ENCODE measurements at places on chromosomes 2 and 18. TPM values are rescaled to one million over a fixed set of nuclear protein-coding genes. Genes with fewer than 3 reads are reported as not detected.

DNA sequence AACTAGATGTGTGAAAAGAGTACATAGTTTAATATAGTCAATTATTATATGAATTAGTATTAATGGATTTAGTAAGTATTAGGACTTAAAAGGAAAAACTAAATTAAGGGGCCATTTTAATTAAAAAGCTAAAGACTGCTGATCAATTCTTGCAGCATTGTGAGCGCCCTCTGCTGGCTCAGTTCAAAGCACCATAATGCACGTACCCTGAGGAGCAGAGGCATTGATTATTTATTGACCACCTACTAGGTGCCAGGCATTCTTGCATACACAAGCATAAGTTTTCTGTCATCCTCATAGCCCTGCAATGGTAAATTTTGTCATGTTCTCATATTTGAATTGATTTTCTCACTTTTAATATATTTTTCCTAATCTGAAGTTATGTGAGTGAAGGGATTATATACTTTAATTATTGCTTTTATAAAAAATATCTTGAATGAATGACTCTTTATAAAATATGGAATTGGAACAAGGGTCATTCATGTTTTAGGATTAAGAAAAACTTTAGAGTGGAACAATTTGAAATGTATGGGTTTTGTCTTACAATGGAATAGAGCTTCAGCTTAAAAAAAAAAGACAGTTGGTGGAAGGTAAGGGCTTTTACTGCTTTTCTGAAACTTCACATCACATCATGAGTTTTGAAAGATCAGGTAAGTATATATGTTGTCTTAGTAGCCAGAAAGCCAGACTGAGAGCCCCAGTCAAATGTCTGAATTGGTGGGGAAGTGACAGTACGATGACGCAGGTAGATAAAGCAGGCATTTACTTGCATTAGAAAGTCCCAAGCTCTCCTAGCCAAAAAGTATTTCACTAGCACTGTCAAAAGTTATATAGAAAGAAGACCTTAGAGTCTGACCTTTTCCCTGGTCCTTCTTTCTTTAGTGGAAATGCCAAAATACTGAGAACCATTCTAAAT is 9.7 kb downstream of the ITGA4 start:
- peak; percentile 38 for ATAC-seq

- no peak for ATAC-seq
Observed at GRCh38 chr18:49645196-49645595, 83.3 kb downstream of the LIPG start.

- no peak for ATAC-seq
Observed at GRCh38 chr2:238939074-238939473, 91.2 kb downstream of the TWIST2 start.

DNA sequence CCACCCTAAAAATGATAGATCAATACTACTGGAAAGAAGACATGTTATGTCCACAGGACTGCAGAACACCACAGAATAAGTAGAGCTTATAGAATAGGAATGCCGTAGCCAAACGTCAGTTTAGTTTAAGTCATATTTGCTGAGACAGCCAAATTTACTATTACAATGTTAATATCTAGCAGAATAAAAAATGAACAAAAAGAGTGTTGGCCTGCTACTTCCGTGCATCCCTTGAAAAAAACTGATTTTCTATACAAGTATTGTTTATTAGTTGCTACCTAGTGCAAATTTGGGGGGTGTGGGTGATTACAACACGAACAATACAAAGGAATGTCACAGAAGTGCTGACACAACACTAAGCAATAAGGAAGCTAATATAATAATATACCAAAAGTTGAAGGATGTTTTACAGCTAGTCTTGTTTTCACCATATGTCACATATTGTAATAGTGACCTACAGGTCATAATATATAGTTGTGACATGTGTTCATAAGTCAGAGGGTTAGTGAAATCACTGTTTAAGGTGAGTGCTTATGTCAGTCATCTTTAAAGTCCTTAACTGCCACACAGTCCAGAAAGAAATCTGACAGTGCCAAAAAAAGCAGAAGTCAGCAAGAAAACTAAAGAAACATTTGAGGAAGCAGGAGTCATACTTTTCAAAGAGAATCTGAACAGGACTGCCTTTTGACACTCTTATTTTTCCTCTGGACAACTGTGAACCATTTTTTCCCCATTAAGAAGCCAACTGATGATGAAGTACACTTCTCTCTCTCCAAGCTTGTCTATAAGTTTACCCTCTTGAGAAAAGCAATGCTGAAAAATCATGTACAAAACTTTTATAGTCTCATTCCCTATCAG is 376.4 kb downstream of the ZEB2 start:
- no peak for ATAC-seq

- no peak for ATAC-seq
Observed at GRCh38 chr2:109300582-109300981, 171.6 kb downstream of the SH3RF3 start.

GRCh38 chr2:229268626-229269025 is 2.5 kb downstream of the PID1 start:
- no peak for ATAC-seq

DNA sequence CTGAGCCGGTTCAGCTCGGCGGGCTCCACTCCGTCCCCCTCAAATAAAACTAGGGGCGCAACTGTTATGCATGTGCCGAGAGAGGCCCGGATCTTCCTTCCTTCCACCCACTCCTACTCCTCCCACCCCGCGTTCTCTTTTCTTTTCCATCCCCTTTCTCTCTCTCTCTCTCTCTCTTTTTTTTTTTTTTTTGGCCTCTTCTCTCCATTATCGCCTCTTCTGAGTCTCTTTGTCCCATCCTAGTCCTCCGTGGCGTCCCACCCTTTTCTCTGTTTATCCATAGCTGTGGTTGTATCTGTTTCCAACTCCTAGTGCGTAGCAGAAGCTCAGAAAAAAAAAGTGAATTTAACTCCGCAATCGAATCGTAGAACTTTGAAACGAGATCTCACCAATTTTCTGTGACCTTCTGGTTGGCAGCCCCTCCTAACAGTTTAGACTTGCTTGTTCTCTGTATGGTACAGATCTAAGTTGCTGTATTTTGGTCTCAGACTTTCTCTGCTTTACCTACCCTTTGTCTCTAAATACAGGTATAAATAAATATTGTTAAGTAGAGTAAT is 3.6 kb downstream of the RAX start:
- ATAC-seq, result no peak

DNA sequence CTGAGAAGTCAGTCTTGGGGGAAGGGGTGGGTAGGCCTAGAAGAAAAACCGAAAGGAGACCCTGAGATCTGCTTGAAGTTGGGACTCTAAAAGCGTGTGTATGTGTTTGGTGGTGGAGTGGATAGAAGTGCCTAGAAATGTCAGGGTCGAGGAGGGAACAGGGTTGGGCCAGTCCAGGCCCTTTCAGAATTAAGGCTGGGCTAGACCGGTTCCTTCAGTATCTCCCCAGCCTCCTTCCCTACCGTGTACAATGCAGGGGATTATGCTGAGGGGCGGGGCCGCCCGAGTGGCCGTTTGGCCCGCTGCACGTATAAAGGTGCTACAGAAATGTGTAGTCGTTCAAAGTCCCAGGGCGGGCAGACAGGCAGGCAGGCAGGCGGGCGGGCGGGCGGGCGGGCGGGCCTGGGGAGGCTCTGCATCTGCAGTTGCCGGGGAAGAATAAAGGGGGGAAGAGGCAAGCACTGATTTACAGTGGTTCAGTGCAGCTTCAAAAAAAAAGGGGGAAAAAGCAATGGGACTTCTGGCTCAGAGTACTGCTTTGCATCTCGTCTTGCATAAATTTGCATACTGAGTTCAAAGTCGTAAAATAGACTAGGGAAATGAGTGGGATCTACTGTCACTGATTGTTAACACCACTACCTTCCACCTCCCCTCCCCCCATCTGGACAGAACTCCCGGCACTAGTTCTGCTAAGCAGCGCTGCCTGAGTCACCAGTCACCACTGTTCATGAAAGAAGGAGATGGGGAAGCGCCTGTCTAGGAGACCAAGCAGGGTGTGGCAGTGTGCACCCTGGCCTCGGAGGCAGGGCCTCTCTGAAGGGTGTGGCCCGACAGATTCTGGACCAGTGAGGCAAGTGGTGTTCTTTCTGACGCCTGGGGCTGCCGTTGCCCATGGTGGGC is 3.6 kb downstream of the IGFBP2 start:
- peak; percentile 95 for ATAC-seq

DNA sequence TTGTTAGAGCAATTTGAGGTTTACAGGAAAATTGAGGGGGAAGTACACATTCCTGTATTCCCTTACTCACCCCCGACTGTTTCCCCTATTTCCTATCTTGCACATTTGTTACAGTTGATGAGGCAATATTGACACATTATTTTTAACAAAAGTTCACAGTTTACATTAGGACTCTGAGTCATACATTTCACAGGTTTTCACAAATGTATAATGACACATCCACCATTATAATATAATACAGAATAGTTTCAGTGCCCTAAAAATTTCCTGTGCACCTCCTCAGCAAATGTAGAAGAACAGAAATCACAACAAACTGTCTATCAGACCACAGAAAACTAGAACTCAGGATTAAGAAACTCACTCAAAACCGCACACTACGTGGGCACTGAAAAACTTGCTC is 160.6 kb upstream of the RMP24 start:
- ATAC-seq, result peak; percentile 80

GRCh38 chr2:214830794-214831346 is 21.4 kb upstream of the BARD1 start:
- no peak for ATAC-seq

GRCh38 chr2:177093371-177093770 is 119.2 kb upstream of the HNRNPA3 start:
- ATAC-seq, result no peak

DNA sequence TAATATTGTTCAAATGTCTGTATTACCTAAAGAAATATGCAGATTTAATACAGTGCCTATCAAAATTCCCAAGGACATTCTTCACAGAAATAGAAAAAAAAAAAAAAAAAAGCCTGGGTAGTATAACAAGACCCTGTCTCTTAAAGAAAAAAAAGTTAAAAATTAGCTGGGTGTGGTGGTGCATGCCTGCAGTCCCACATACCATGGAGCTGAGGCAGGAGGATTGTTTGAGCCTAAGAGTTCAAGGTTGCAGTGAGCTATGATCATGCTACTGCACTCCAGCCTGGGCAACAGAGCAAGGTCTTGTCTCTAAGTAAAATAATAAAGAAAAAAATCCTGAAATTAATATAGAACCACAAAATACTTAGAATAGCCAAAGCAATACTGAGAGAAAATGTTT is 51.9 kb downstream of the SLC16A14 start:
- no peak for ATAC-seq

GRCh38 chr2:135890149-135890548 is 13.9 kb upstream of the MCM6 start:
- no peak for ATAC-seq

DNA sequence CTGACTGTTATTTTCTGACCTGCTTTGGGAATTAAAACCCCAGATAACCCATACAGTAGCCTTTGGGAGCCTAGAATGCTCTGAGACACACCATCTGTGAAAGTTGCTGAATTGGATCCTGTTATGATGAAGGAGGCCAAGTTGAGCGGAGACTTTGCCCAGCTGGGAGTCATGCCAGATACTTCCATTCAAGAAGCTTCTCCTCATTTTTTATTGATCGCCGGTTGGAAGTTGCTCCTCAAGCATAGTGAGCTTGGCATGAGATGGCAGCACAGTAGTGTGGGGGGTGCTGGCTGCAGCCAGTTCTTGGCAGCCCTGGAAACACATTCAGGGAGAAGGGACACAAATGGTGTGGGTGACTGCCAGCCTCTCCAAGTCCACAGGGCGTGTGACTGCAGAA is 270.7 kb upstream of the NRP2 start:
- ATAC-seq, result no peak

DNA sequence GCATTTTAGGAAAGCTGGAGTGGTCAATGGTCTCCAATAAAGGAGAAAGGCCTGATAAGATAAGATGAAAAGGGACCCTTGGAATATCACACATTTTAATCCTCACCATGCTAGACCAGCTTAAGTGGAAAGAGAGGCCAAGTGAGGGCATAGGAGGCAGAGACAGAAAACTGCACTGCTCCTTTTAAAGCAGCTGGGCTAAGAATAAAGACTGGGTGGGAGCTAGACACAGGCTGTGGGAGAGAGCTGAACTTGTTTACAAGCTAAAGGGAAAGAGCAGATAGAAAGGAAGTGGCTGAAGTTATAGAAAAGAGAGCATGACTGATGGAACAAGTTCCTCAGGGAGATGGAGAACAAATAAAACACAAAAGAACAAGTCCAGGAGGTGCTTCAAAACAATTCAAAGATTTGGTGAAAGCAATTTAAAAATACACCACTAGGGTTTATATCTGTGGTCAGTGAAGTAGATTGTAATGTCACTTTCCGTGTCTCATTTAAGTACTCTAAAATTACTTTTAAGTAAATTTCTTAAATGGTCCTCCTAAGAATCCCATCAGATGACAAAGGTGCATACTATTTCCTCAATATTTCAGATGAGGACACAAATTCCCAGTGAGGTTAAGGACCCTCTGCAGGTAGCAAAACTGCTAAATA is 7.5 kb downstream of the COL5A2 start:
- ATAC-seq, result no peak

GRCh38 chr2:217146956-217147355 is 287.1 kb upstream of the TNP1 start:
- ATAC-seq, result no peak

- ATAC-seq, result no peak
Observed at GRCh38 chr2:204749319-204749718, 204.0 kb downstream of the PARD3B start.

- ATAC-seq, result no peak
Observed at GRCh38 chr2:197978971-197979370, 174.6 kb downstream of the PLCL1 start.

- no peak for ATAC-seq
Observed at GRCh38 chr2:159635006-159635789, 18.9 kb upstream of the BAZ2B start.

DNA sequence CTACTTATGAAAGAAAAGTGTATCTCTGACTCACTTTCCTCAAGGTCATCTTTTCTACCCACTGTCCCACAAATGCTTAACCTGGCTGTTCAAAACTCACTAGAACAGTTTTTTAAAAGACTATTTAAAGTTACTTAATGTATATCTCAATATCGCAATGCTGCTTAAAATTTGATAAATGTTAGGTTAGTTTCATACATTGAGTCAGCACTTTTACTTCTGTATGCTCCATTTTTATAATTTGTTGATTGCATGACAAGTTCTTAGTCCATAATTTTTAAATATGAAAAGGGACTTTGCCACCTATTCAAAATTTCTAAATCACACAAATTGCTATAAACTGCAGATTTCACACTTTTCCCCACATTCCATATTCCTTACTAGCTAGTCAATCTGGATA is 231.7 kb upstream of the SLC39A10 start:
- ATAC-seq, result no peak

The CYP26B1 gene
- 1.9 TPM for total RNA-seq

The SKOR2 gene
- not detected for total RNA-seq

The MRPL30 gene
- total RNA-seq, result 25.7 TPM

The MDH1B gene
- 0.76 TPM for total RNA-seq

The LMAN2L gene
- 4.7 TPM for total RNA-seq

The DLGAP1 gene
- total RNA-seq, result 0.28 TPM

Measured in esophagus mucosa (tissue), 1 donor.